Posterior vena cava (tissue), 2 donors: ENCODE measurements at places on chromosomes 12 and 14. TPM values are rescaled to one million over a fixed set of nuclear protein-coding genes. Genes with fewer than 3 reads are reported as not detected.
A peak's percentile ranks its signal among the peaks of the same experiment; 100 is the strongest.

DNA sequence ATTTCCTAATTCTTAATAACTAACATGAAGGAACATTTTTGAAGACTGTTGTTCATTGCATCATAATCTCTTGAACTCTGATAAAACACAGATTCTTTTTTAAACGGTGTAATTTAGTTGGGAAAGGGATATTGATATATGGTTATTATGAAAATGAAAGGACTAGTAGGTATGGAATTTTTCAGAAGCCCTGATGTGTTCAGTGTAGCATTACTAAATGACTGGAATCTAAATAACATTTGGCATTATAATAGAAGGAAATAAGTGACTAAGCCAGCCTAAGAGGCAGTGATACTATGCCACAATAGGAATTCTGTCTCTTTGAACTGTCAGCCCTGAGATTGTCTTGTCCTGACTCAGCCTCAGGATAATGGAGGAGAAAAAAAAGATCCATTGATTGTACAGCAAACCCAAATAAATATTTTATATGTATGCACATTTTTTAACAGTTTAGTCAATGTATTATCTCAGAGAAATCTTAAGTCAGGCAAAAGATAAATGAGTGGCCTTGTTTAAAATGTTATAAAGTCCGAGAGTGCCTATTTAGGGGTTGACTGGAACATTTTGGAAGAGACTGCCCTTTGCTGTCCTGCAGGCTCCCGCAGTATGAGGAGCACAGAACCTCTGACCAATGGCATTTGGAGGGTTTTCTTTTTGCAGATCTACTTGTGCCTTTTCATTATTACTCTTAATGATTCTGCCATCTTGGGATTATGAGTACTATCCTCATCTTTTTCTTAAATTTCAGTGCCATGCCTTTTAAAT, 271.2 kb downstream of the EGLN3 start:
- DNase-seq, result no peak

GRCh38 chr12:95802482-95803270, 12.1 kb upstream of the NTN4 start:
- no peak for DNase-seq

GRCh38 chr12:93019975-93020630, 91.0 kb upstream of the EEA1 start:
- DNase-seq, result no peak

DNA sequence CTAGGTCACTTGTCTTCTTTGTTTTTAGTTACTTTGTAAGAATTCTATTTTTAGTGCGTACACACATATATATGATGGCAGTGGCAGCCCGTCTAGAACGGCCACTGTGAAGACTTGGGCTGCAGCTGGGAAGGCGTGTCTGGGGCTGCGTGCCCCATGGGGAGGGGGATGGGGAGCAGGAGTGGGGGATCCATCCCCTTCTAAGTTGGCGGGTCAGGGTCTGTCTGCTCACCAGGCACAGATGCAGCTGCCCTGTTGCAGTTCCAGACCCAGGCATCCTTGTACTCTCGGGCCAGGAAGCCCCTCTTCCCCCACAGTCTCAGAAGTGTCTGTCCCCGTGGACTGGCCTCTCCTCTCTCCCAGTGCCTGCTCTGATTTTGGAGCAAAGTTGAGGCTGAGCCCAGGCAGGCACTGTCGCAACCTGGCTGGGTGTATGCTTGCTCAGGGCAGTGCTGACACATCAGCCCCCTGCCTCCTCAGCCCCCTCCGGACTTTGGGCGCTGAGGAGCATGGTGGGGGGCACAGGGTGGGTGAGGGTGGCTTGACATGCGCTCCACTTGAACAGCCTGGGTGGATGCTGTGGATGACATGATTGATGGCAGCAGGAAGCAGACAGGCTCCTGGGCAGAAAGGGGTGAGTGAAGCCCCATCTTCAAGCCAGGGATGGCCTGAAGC, 271.2 kb upstream of the NAV3 start:
- no peak for DNase-seq

Gene TAS2R42
- not detected for total RNA-seq

- DNase-seq, result no peak
These were observed 495 bp upstream of the KRT3 start for GRCh38 chr12:52796429-52796794.

DNA sequence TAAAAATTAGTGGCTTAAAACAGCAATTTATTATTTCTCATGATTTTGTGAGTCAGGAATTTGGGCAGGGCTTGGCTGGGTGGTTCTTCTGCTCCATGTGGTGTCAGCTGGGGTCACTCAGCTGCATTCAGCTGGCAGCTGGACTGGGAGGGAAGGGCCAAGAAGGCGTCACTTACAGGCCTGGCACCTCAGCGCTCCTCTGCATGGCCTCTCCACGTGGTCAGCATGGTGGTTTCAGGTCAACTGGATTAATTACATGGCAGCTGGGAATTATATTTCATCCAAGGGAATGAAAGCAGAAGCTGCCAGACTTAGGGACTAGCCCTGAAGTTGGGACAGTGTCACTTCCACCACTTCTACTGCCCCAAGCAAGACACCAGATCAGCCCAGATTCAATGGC, 27.5 kb upstream of the IRF2BPL start:
- DNase-seq, result no peak

DNA sequence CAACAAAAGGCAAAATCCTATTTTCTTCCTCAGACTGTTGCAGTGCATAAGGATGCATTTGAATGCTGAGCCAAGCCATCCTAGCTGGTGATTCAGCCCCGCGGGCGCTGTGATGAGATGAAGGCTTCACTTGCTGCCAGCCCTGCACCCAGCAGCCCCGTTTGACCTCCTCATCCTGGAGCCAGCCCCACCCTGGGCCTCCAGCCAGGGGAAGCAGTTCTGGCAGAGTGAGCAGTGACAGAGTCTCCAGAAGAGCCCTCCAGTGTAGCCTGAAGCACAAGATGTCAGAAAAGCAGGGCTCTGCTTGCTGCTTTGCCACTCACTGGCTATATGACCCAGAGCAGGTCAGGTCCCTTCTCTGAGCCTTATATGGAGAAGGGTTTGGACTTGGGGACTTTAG, 96.2 kb upstream of the HSPB8 start:
- DNase-seq, result no peak

Gene HOXC10
- total RNA-seq, result 27.9 TPM

DNA sequence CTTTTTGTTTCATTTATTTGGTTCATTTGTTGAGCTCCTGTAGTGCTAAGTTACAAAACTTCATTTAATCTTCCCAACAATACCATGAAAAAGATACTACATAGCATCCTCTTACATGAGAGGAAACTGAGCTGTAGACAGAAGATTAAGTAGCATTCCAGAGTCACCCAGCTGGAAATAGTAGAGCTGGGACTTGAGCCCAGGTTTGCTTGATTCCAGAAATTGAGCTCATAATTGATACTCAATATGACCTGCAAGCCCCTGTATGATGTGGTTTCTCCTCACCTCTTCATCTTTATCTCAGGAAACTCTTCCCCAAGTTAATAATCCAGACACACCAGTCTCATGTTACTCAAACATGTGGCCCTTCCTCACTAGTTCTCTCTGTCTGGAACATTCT, 87.0 kb upstream of the DAAM1 start:
- DNase-seq, result no peak

GRCh38 chr12:93892423-93893268, 215.5 kb downstream of the CRADD start:
- DNase-seq, result no peak

Gene SMIM41
- 0.19 TPM for total RNA-seq

DNA sequence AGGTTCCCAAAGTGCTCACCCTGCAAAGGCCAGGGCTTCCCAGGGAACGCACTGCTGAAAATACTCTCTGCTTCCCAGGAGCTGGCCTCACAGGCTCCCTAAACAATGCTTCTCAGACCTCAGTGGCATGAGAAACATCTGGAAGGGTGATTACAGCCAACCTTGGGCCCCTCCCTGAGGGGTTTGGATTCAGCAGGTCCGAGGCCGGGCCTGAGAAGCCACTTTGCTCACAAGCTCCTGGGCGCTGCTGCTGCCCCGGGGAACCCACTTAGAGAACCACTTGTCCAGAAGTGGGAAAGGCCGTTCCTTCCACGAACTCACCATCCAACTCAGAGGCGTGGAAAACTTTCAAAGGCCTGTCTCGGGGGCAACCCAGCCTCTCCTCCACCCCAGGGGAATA, 130.5 kb downstream of the PIWIL1 start:
- DNase-seq, result no peak

GRCh38 chr12:2064071-2064507, 11.3 kb downstream of the CACNA1C start:
- no peak for DNase-seq

DNA sequence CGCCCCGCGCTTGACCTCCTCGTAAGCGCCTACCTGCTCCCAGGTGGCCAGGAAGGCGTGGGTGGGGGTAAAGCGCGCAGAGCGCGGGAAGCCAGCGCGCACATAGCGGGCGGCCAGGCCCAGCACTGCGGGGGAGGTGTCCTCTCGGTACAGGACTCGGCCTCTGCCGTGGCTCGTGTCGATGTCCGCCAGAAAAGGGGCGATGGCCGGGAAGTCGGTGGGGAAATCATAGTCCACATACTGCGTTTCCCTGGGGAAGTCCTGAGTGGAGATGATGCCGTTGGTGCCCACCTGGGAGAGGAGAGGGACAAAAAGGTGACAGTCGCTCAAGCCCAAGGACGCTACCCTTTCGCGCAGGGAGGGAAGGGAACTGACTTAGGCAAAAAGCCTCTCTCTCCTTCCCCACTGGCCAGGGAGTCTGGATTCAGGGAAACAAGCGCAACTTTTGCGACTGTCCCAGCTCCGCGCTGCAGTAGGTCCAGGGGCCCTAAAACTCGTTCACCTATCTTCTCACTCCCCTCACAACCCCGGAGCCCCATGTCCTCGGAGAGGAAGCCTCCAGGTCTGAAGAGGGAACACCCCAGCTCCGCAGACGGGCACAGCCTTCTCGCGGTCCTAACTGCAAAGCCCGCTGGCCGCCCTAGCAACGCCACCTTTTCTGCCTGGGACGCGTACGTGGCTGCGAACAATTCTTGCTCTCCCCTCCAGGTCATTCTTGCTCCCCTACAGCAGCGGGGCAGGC, 815 bp downstream of the NID2 start:
- no peak for DNase-seq

DNA sequence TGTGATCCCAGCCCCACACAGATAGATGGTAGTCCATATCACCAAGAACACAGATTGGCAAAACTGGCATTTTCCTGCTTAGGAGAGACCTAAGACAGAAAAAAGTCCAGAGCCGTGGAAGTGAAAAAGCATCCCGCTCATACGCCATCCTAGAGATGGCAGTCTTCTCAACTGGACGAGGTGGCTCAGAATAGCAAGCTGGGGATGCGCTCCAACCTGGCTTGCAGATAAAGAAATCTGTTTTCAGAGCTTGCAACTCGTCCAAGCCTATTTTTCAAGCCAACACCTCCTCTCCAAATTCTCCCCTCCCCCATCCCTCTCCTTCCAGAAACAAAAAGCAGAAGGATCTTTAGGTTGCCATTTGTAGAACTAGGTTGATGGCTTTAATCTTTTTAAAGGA, 74.3 kb upstream of the OTX2 start:
- DNase-seq, result no peak

GRCh38 chr12:57552835-57553313, 3.0 kb downstream of the KIF5A start:
- DNase-seq, result peak; percentile 25

DNA sequence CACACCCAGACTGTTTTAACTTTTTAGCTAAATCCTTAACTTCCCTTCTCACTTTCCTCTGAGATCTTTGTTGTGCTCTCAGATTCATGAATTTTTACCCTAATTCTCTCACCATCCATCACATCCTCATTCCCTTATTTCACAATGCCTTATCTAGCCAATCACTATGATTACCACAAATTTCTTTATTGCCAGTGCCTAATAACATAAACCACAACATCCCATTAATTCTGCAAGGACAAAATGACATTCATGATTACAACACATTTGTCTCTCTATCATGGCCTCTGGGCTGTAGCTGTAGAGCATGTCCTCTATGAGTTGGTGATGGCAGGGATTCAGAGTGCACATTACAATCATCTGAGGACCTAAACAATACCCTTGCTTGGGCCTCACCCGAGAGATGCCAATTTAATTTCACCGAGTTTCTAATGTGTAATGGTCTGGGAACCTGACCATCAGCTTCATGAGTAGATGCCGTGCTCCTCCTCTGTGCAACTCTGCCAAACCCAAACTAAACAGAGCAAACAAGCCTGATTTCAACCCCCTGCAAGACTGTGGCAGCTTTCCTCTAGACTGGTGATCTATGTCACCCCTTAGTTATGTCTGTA, 99.3 kb downstream of the SPTSSA start:
- DNase-seq, result no peak

Gene PRR4
- 2.5 TPM for total RNA-seq

Gene DCN
- total RNA-seq, result 1,461 TPM

DNA sequence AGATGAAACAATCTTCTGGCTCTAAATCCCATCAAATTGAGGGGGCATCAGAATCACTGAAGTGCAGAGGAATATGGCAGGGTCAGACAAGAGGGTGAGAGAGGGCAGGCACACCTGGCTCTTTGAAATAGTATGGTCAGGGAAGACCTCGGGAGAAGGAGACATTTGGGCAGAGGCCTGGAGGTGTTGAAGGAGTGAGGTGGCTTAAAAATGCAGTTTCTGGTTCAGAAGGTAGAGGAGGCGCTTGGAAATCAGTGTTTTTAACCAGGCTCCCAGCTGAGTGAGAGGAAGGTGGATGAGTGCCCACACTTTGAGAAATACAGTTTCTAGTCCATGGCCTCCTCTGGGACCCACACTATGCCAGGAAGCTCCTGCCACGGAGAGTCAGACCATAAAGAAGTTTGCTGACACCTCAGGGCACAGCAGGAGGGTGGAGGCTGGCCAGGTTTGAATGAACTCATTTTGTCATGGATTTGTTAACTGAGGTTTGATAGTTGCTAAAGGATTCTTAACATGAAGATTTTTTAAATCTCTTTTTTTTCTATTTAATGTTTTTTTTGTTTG, 20.1 kb downstream of the NID2 start:
- DNase-seq, result no peak

- no peak for DNase-seq
These were observed 155.0 kb upstream of the RTL1 start for GRCh38 chr14:101058571-101058970.

DNA sequence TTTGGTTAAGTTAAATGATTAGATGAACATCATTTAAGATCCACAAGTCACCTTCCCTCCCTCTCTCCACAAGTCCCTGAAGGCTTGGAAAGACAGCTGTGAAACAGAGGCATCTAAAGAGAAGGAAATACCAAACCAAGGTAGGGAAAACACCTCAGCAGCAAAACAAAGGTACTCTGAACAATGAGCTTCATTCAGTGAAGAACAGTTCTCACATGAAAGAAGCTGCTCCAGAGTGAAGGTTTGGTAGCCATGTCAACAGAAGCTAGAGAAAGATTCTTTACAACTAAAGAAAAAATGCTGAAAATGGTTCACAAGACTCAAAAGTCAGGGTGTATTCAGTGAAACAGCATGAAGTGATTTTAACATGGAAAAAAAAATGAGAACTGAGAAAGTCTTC, 69.4 kb downstream of the FGD6 start:
- DNase-seq, result no peak

Gene ACOT2
- total RNA-seq, result 52.2 TPM

GRCh38 chr12:33588725-33589405, 149.2 kb upstream of the SYT10 start:
- no peak for DNase-seq

Gene SAMD4A
- total RNA-seq, result 236 TPM
